ENCODE measurements at places on chromosomes 3 and 15. TPM values are rescaled to one million over a fixed set of nuclear protein-coding genes. Genes with fewer than 3 reads are reported as not detected.

- peaks cover 13% of the 10 kb centered on the region for H3K36me3 ChIP-seq
- no peak for DNase-seq
- no peak overlapping the region for H3K27ac ChIP-seq
- peak overlapping the region; percentile 94 for H3K4me3 ChIP-seq
- no peaks in the 10 kb centered on the region for H3K27me3 ChIP-seq
- peaks cover 58% of the 10 kb centered on the region for H3K4me1 ChIP-seq
Measured at GRCh38 chr3:14404631-14405359, 2.4 kb downstream of the SLC6A6 start.

DNA sequence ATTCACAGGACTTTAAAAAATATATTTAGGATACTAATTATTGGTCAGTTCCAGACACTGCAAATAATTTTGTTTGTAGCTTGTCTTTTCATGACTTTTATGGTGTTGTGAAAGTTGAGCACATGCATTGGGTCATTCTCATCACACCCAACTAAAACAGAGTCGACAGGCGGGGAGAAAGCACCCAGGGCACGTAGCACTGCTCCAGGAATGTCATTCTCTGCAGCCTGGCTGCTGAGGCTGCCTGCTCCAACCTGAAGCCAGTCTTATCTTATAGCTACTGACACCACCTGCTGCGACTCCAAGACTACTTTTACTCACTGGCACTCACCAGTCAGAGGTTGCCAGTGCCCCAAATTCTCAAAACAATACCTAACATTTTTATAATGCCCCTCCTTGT lies 56.9 kb downstream of the ACAD9 start:
- no peaks in the 10 kb centered on the region for H3K4me1 ChIP-seq
- no peak for DNase-seq
- no peak overlapping the region for H3K4me3 ChIP-seq
- H3K27ac ChIP-seq: no peak overlapping the region
- no peaks in the 10 kb centered on the region for H3K36me3 ChIP-seq
- H3K27me3 ChIP-seq: no peaks in the 10 kb centered on the region

GRCh38 chr15:68983961-68984481 lies 30.5 kb upstream of the NOX5 start:
- H3K27me3 ChIP-seq: peaks cover 7% of the 10 kb centered on the region
- H3K27ac ChIP-seq: no peak overlapping the region
- no peaks in the 10 kb centered on the region for H3K4me1 ChIP-seq
- DNase-seq: no peak

DNA sequence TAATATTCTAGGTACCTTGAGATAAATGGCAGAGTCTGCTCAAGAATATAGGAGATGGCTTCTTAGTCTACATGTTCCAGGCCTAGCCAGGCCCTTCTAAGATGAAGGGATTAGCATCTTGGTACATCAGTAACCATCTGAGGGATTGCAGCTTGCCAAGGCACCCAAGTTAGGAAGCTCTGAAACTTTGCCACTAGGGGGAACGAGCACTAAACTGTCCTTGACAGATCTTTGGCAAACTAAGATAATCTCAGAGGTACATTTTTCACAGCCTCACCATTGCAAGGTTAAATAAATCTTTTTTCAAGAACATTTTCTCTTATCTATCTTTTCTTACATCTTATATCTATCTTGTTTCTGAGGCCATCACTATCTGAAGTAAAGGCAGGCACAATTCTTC lies 351.2 kb downstream of the RAP2B start:
- H3K4me1 ChIP-seq: no peaks in the 10 kb centered on the region
- H3K36me3 ChIP-seq: no peaks in the 10 kb centered on the region
- H3K27ac ChIP-seq: no peak overlapping the region
- no peak overlapping the region for H3K4me3 ChIP-seq
- H3K27me3 ChIP-seq: no peaks in the 10 kb centered on the region

- no peak overlapping the region for H3K27ac ChIP-seq
- peak; percentile 1 for DNase-seq
- no peaks in the 10 kb centered on the region for H3K27me3 ChIP-seq
Measured at GRCh38 chr3:182252802-182253201, 540.5 kb upstream of the ATP11B start.

DNA sequence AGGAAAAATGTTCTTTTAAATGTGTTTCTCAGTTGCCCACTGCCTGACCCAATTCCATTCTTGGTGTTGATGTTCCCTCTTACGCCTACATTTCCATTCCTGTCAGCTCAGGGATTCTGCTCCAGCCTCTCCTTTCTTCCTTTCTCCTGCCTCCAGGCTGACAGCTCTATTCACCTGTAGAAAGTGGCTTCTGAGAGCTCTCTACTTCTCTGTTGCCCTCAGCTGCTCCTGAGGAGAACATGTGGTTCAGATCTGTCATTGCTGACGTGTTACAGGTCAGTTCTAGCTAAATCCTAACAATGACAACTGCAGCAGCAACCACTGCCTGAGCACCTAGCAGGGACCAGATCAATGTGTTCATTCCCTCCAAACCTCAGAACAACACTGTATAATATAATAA lies 144.9 kb upstream of the PLAAT1 start:
- H3K27me3 ChIP-seq: no peaks in the 10 kb centered on the region
- DNase-seq: no peak
- H3K36me3 ChIP-seq: no peaks in the 10 kb centered on the region
- H3K4me3 ChIP-seq: no peak overlapping the region
- H3K27ac ChIP-seq: no peak overlapping the region

DNA sequence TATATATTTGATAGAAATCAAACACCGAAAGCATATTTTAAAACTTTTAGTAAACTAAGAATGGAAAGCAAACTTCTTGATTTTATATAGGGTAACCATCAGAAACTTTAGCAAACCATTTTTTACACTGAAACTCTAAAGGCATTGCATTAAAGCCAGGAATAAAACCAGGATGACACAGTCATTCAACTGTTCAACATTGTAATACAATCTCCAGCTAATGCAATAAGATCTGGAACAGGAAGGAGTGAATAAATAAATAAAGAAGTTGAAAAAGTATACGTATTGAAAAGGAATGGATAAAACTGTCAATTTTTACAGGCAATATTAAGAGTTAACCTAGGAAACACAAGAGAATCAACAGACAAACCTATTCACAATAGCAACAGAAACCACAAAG lies 181.9 kb upstream of the TTC14 start:
- no peak for DNase-seq
- no peaks in the 10 kb centered on the region for H3K27me3 ChIP-seq
- no peaks in the 10 kb centered on the region for H3K4me1 ChIP-seq
- no peak overlapping the region for H3K27ac ChIP-seq
- H3K4me3 ChIP-seq: no peak overlapping the region

DNA sequence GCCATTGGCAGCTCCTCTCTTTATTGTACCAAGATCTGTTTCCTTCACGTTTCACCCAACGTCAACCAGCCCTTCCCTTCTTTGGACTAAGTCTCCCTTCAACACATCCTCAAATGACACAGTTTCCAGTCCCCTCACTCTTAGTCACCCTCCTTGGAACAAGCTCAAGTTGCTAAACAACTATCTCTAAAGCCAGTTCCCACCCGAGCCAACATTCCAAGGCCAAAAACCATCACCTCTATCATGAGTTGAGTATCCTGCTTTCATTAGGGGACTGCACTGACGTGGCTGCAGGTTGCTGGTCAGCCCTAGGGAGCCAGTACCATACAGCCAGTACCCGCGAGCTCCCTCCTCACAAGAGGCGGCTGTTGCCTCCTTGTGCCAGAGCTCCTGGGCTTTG lies 73.8 kb downstream of the LIPC start:
- no peak for DNase-seq
- no peak overlapping the region for H3K4me3 ChIP-seq
- peaks cover 12% of the 10 kb centered on the region for H3K4me1 ChIP-seq
- no peaks in the 10 kb centered on the region for H3K36me3 ChIP-seq
- no peaks in the 10 kb centered on the region for H3K27me3 ChIP-seq

DNA sequence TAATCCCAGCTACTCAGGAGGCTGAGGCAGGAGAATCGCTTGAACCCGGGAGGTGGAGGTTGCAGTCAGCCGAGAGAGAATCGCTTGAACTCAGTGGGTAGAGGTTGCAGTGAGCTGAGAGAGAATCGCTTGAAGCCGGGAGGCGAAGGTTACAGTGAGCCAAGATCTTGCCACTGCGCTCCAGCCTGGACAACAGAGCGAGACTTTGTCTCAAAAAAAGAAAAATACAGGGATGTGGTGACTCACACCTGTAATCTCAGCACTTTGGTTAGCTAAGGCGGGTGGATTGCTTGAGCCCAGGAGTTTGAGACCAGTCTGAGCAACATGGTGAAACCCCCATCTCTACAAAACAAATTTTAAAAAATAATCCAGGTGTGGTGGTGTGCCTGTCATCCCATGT lies 26.8 kb downstream of the UBE2E1 start:
- no peaks in the 10 kb centered on the region for H3K27me3 ChIP-seq
- peaks cover 14% of the 10 kb centered on the region for H3K4me1 ChIP-seq
- DNase-seq: no peak
- no peak overlapping the region for H3K27ac ChIP-seq

GRCh38 chr3:31953636-31954035 lies 27.4 kb downstream of the OSBPL10 start:
- no peak overlapping the region for H3K27ac ChIP-seq
- no peaks in the 10 kb centered on the region for H3K4me1 ChIP-seq
- no peak for DNase-seq

Gene RYR3
- total RNA-seq: 0.05 TPM

Gene ERICH6
- total RNA-seq: not detected

- H3K36me3 ChIP-seq: peaks cover 39% of the 10 kb centered on the region
- peak overlapping the region; percentile 75 for H3K4me3 ChIP-seq
- no peak for DNase-seq
- peak overlapping the region; percentile 83 for H3K27ac ChIP-seq
- peaks cover 93% of the 10 kb centered on the region for H3K4me1 ChIP-seq
Measured at GRCh38 chr3:152301745-152302181, 33.0 kb downstream of the MBNL1 start.

- H3K27me3 ChIP-seq: no peaks in the 10 kb centered on the region
- H3K4me1 ChIP-seq: no peaks in the 10 kb centered on the region
- H3K27ac ChIP-seq: no peak overlapping the region
Measured at GRCh38 chr3:18469775-18470174, 44.6 kb upstream of the SATB1 start.

GRCh38 chr15:81851757-81852156 lies 194.1 kb downstream of the MEX3B start:
- DNase-seq: no peak
- no peaks in the 10 kb centered on the region for H3K4me1 ChIP-seq
- no peaks in the 10 kb centered on the region for H3K27me3 ChIP-seq
- H3K36me3 ChIP-seq: no peaks in the 10 kb centered on the region

DNA sequence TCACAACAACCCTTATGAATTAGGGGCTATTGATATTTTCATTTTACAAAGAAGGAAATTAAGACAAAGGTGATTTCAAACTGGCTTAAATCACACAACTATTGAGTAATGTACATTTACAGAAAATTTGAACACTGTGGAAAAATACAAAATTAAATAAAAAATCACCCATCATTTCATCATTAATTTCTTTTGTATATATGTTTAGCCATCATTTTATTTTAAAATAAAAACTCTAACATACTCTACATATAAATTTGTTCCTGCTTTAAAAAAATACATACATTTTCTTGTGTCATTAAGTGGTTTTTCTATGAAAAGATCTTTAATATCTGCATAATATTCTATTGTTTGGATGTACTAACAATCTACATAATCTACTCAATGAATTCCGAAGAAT lies 20.2 kb downstream of the CLDN11 start:
- H3K4me3 ChIP-seq: no peak overlapping the region
- no peaks in the 10 kb centered on the region for H3K4me1 ChIP-seq
- H3K27me3 ChIP-seq: peaks cover 7% of the 10 kb centered on the region
- no peak for DNase-seq

Gene HYKK
- total RNA-seq: 1.6 TPM

DNA sequence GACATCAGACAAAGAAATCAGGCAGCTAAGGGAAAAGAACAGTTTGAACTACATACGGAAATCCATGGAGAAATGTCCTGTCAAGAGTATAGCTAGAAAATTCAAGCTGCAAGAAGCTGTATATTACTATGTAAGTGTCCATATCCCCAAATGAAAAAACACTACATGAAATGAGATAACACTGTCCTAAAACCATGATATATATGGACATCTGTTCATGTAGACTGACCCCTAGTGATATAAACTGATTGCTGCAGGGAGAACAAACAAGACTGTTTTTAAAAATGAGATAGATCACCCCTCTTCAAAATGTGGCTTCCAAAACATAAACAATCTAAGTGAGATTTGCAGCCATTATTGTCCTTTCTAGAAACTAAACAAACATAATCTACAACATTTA lies 985.6 kb downstream of the EPHA3 start:
- H3K27me3 ChIP-seq: no peaks in the 10 kb centered on the region
- H3K36me3 ChIP-seq: no peaks in the 10 kb centered on the region
- DNase-seq: no peak
- no peaks in the 10 kb centered on the region for H3K4me1 ChIP-seq
- H3K4me3 ChIP-seq: no peak overlapping the region

Gene RASGRP1
- 216 TPM for total RNA-seq
